ENCODE measurements at places on chromosomes 2 and 18.

DNA sequence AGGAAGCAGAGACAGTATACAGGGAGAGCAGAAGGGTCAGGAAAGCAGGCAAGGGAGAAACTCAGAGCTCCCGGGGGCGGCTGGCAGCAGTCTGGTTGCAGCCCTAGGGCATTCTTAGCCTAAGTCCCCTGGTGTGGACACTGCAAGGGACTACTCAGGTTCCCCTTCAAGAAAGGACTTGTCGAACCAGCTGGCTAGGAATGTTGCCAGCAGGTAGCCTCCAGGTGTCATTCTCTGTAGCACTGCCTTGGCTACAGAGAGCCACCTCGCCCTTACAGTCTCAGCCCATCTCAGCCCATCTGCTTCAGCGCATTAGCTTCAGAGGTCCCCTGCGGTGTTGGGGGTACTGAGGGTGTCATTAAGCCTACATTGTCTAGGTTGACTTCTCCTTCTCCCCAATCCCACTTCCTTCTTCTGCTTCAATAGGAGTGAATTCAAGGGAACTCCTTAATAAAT, 11.3 kb upstream of the TMSB10 start:
- no peak for DNase-seq

DNA sequence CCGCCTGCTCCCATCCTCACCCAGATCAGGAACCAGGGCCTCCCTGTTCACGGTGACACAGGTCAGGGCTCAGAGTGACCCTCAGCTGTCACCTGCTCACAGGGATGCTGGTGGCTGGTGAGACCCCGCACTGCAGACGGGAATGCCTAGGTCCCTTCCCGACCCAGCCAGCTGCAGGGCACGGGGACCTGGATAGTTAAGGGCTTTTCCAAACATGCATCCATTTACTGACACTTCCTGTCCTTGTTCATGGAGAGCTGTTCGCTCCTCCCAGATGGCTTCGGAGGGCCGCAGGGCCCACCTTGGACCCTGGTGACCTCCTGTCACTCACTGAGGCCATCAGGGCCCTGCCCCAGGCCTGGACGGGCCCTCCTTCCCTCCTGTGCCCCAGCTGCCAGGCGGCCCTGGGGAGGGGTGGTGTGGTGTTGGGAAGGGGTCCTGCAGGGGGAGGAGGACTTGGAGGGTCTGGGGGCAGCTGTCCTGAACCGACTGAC, 31.7 kb downstream of the GPC1 start:
- no peak for DNase-seq

DNA sequence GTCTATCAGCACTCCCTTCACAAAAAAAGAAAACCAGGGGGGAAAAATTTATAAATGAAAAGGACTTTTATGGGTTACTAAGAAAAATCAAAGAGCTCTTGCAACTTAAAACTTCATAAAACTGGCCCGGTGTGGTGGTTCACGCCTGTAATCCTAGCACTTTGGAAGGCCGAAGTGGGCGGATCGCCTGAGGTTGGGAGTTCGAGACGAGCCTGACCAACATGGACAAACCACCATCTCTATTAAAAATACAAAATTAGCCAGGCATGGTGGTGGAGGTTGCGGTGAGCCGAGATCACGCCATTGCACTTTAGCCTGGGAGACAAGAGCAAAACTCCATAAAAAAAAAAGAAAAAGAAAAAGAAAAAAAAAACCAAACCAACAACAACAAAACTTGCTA, 1.7 kb downstream of the DIPK1C start:
- DNase-seq, result no peak

DNA sequence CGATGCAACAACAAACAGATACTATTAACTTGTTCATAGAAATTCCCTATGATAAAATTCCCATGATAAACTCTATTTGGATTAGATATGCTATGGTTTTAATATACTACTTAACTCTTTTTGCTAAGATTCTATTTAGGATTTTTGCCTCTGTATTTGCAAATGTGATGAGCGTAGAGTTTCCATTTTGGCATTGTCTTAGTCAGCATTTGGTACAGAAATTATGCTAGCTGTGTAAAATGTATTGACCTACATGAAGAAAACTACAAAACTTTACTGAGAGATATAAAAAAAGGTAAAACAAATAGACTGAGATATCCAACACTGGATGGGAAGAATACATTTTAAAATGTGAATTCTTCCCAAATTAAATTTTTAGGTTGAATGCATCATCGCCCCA, 29.8 kb upstream of the ARL4C start:
- DNase-seq, result no peak

- DNase-seq, result peak; percentile 5
These were observed 1.4 kb downstream of the CCDC85A start for GRCh38 chr2:56185101-56185581.

- DNase-seq, result no peak
These were observed 261.6 kb upstream of the RASGRP3 start for GRCh38 chr2:33214857-33215256.

DNA sequence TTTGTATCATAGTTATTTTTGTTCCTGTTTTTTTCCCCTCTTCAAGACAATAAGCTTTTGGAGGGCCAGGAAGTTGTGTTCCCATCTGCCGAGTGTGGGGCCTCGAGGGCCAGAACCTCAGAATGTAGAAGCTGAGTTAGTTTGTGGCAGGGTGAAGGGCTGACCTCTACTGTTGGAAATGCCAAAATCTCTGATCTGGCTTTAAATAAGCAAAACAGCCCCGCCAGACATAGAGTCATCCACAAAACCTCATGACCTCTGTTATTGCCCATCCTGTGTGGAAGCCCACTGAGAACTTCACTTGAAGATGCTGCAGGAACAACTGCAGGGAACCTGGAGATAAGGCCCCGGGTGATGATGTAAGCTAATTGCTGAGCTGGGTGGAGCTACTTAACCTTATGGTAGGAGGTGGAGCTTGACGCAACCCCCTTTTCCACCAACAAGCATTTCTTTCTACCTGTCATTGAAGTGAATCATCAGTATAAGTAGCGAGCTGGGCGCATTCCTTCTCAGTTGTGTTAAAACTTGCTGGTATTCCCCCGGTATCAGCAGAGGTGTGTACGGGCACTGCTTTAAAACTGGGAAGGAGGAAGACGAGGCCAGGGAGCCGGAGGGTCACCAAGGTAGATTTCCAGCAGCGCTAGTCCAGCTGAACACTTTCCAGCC, 177.2 kb downstream of the NEDD4L start:
- no peak for DNase-seq

GRCh38 chr2:98654699-98655495, 46.5 kb downstream of the UNC50 start:
- DNase-seq, result no peak

GRCh38 chr18:70301667-70302066, 12.8 kb downstream of the SOCS6 start:
- no peak for DNase-seq

DNA sequence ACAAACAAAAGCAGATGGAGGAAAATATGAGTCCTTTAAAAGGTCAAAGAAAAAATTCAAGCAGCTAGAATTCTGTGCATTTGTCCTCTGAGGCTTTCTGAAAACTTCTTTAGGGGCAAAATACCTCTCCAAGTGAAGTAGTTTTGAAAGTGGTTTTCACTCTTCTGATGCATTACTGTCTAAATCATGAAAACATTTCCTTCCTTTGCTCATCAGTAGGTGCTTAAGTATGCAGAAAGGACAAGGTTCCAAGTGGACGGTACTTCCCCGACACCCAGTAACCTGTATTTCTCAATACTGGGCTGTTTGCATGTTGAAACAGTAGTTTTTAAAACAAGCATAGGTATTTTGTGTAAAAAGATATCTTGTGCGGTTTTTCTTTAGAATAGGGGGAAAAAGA, 189.1 kb upstream of the ERBB4 start:
- DNase-seq, result no peak

DNA sequence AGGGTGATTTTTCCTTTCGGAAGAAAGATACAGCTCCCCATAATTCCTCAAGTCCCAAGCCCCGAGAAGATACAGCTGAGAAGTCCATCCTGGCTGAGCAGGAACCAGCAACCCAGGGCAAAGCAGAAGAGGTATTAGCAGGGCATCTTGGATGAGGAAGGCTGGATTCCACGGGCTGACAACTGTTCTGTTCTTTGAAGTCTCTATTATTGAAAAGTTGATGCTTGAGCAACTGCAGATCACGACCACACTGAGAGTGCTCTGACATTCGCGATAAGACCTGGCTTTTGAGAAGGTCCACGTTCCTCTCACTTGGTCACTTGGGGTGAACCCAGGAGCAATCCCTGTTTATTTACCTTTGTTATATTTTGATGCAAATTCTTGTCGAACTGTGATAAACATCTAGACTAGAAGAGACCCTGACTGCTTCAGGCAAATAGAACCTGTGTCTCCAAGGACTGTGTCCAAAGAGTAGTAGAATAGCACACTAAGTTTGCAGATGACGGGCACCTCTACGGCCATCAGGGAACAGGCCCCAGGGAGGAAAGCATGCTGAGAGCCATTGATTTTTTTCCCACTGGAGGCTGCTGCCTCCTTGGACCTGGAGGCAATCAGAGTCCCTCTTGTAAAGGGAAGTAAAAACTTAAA, 133.1 kb downstream of the ARL4C start:
- no peak for DNase-seq

GRCh38 chr2:165202239-165202638, 1.6 kb downstream of the SCN3A start:
- DNase-seq, result no peak

DNA sequence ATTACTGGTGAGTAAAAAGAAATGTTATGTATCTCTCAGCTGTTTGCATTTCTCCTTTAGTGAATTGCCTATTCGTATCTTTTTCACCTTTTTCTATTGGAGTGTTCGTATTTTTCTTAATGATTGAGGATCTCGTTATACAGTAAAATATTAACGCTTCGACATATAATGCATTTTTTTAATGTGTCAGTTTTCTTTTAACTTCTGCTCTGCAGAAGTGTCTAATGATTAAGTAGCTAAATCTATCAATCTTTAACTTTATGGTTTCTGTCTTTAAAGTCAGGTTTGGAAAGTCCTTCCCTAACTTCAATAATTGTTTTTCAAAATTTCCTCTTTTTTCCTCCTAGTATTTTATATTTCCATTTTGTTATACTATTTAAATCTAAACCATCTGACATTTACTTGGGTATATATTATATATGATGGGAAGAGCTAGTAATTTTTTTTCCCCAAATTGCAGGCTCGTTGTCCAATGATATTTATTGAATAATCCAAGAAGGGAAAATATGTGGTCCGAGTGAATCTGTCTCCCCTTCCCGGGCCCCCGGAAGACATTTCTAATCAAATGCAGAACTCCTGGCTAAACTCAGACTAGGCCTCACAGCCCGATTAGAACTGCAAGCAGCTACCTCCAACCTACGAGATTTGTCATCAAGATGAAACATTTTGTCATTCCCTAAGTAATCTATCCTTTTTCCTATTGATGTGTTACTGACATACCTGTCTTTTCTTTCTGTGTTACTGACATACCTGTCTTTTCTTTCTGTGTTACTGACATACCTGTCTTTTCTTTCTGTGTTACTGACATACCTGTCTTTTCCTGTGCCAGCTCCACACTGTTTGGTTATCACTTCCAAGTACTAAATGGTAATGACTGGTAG, 17.2 kb downstream of the PCBP1 start:
- DNase-seq, result no peak

GRCh38 chr18:62409821-62410220, 84.7 kb downstream of the TNFRSF11A start:
- DNase-seq, result no peak

DNA sequence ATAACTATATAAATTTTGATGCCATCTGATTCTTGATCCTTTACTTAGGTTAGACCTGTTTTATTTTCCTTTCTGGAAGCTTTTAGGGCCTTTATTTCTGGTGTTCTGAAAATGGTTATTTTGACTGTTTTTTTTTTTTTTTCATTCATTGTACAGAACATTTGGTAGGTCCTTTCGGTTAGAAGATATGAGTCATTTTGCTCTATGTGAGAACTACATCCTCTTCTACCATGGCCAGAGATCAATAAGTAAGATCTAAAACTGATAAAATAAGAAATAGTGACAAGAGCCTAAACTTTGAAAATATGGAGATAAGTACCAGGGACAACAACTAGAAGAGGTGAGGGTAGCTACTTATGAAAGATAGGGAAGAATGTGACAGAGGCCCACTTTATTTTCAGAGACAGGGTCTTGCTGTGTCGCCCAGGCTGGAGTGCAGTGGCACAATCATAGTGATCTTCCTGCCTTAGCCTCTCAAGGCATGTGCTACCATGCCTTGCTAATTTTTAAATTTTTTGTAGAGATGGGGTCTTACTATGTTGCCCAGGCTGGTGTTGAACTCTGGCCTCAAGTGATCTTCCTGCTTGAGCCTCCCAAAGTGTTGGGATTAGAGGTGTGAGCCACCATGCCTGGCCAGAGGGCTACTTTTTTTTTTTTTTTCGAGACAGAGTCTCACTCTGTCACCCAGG, 66.5 kb downstream of the EIF2AK3 start:
- DNase-seq, result no peak

Data from left renal pelvis (tissue), 4 donors.